Hematopoietic multipotent progenitor cell treated with erythropoietin and hydrocortisone succinate and interleukin-3 and kit ligand, for 8 days (in vitro differentiated cells): ENCODE measurements at places on chromosomes 7 and 10.

DNA sequence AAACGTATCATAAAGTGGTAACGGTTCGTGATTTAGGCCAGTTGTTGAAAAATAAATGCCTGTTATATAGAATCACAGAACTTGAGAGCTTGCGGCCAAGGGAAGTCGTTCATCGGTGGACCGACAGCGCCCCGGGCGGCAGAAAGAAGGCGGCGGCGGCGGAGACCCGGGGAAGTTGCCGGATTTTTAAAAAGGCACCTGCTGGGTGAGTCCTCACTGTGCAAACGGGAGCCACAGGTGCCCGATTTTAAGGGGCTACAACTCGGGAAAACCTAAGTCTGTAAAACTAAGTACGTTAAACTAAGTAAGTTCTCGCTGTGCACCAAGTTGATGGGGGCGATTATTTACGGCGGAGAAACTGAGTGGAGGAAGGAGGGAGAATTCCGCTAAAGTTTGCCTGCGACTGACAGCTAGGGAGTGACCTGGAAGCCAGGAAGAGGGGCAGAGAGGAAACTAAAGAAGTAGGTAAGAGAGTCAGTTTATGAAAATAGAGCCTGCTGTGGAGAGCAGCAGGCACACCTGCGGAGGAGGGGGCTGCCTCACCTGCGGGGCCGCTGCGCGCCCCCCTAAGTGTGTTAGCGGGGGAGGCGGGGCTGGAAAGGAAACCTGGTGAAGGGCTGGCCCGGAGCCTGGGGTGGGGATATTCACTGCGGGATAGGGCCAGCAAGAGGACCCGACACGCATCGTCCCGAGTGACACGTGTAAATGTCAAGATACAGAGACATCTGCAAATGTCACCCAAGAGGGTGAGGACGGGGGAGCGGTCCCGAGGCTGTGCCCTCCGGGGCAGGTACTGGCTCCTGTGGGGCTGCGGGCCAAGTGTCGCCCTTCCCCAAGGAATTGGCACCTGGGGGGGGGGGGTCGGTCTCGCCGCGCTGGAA is 996 bp downstream of the ADAM12 start:
- DNase-seq, result peak; percentile 9

DNA sequence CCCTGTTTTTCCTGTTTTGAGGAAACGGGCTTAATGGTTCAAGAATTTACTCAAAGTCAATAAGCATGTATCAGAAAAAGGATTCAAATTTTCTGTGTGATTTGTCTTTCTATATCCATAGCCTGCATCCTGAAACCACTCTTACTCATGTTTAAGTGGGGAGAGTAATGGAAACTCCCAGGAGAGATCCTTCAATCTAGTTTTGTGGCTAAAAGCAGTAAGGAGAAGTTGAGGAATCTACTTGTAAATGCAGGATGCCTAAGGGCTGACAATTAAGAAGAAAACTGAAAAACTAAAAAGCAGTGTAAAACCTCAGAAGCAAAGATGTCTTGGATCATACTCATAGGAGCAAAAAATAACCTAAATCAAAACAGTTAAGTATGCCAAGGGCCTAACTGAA is 68.1 kb upstream of the GRID1 start:
- DNase-seq, result no peak

DNA sequence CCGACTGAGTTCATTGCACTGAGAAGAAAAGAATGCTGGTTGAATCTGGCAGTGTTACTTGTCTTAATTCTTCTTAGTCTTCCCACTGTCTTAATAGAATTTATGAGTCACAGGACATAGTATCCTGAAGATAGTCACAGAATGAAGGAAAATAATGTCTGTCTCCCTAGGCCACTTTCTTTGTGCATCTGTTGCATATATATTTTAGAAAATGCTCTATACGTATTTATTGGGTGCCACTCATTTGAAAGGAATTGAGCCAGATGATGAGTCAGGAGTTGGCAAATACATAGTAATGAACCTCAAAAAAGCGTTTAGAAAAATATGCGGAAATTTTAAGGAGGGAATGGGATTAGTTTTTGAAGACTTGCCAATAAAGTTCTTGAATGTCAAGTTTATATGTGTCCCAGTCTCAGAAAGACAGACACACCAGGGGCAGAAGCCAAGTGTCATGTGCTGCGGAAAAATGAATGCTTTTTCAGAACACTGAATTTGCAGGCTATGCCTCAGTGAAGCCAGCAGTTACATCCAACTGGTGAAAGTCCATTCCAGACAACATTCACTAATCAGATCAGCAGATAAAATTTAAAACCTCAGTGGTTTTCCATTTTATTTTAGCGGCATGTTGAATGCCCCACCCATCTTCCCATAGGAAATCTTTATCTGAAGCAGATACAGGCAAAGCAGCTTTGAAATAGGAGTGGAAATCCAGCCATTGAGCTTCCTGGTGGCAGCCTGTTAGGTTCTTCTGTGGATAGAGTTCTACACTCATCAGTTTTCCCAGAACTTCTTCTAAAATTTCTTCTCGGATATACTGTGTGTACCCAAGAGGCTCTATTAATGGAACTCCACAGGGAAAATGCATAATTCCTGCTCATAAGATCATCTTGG is 308.4 kb downstream of the BICC1 start:
- DNase-seq, result no peak

- no peak for DNase-seq
Observed at GRCh38 chr10:47056247-47056510, 145.0 kb downstream of the PTPN20 start.

DNA sequence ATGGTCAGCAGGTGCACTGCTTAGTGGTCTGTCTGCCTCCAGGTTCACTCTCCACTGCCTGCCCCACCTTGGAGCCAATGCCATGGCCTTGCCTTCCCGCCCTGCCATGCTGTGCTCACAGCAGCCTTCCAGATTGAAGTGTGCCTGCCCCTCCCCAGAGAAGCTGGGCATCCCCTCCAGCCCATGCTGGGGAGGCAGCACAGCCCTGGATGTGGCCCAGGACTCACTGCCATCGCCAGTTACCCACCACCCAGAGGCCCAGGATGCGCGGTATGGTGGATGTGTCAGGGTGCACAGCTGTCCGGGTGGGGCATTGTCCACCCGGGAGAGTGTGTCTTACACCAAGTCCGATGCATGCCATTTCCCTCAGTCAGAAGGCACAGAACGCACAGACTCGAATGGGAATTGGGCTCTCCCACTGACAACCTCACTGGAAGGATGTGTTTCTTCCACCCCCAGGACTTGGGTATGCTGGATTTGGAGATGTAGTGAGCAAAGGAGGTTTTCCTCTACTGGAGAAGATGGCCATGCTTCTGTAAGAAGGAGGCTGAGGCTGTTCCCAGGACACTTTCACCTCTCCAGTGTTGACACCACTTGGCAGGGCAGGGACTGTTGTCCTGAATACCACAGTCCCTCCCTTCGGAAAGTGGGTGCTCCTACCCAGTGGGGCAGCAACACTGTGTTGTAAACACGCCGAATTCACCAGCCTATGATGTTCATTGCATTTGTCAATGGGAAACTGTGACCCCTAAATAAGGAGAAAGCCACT is 122.0 kb downstream of the ADARB2 start:
- DNase-seq, result no peak

DNA sequence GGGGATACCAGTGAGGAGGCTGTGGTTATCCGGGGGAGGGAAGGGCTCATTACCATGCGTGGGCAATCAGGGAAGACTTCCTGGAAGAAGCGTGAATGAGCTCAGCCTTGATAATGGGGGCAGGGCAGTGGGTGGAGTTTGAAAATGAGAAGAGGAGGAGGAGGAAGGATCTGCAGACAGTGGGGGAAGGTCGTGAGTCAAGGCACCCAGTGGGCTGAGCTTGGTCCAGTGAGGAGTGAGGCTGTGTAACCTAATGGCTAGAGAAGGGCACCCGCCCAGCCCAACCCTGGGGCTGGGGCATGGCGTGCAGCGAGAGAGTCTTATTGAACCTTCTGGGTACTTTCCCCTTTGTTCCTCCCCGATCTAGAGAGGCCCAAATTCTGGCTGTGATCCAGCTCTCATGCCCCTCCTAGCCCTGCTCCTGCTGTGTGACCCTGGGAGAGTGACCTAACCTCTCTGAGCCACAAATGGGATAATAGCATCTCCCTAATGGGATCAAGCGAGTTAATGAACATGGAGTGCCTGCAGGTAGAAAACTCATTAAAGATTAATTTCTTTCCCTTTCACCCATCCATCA is 31.5 kb downstream of the CLIP2 start:
- peak; percentile 41 for DNase-seq

- DNase-seq, result no peak
Observed at GRCh38 chr10:110618230-110618610, 25.9 kb upstream of the RBM20 start.

- no peak for DNase-seq
Observed at GRCh38 chr10:51786016-51786683, 86.8 kb upstream of the CSTF2T start.

DNA sequence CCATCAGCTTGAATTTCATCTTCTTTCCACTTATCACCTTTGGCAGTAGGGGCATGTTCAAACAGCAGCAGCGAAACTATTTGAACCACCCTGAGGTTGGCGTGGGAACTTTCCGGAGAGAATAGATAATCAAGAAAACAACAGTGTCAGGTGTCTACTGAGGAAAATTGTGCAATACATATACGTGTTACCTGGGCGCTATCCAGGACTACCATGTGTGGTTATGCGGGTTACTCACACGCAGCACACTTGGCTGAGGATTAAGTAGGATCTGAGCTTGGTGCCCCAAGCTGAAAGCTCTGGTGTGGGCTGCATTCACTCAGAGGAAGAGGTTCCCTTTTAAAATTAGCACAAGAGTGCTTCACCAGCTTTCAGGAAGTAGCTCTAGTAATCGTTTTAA is 8.8 kb upstream of the ABI1 start:
- DNase-seq, result no peak

- DNase-seq, result no peak
Observed at GRCh38 chr10:43427166-43427825, 9.6 kb upstream of the ZNF487 start.

DNA sequence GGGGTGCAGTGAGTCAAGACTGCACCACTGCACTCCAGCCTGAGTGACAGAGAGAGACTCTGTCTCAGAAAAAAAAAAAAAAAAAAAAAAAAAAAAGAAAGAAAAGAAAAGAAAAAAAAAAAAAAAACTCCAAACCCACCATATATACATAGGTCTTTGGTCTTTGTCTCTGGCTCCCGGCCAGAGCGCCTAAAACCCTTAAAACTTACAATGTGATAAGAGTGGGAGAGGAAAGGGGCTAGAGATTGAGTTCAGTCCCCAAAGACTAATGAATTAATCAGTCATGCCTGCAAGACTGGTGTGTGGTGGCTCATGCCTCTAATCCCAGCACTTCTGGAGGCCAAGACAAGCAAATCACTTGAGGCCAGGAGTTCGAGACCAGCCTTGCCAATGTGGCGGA is 6.8 kb upstream of the NFE2L3 start:
- DNase-seq, result peak; percentile 36

DNA sequence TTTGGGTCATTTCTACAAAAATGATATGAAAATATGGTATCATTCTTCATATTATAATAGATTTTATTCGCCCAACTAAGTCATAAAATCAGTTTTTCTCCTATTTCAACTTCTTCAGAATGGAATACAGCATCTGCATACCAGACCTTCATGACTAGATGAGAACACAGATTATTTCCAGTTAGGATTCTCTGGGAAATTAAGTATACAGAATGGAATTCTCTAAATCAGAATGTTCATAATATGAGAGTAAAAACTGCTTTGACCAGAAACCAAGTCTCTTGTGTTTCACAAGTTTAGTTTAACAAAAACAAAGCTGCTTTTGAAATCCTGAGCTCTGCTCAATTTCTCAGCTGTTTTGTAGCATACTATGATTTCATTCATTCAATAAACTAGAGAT is 160.3 kb upstream of the SEMA3A start:
- no peak for DNase-seq

DNA sequence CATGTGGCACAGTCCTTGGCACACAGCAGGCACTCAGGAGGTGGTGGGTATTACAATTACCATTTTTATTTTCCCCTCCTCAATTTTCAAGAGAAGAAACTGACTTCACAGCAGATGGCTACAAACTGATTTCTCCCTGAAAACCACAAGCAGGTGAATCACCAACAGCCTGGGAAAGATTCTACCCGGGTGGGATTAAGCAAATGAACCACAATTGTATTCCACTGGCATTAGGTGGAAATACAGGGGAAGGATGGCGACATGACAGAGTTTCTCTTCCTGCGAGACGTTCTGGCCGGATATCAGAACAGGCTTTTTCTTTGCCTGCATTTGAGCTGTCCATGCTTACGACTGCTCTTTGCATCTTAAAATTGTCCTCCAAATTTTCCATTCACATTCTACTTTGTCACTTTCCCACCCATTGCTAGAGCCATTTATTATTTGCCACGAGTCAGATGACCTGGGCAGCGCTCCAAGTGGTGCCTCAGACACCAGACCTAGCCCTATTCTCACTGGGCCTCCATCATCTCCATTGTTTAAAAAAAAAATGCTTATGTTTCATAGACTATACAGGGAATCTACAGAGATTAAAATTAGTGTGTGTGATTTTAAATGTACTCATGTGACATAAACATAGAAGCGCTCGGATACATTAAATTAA is 4.6 kb downstream of the DENND11 start:
- DNase-seq, result peak; percentile 16

DNA sequence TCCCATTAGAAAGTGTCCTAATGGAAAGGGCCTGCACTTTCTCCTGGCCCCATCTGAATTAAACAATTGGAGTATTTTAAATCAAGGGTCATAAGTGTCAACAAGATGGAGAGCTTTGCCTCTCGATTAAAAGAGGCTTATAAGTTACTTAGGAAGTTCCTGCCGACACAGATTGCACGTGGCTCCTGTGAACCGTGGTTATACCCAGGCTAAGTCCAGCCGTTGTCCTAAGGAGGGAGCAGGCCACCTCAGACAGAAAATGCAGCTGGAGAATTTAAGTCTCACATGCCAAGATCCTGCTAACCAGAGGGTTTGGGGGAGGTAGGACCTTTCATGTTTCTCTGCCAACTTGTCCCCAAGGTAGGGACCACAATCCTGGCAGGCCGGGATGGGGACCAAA is 626.5 kb upstream of the GALNT17 start:
- DNase-seq, result no peak

GRCh38 chr7:150524018-150524417 is 9.3 kb downstream of the GIMAP7 start:
- DNase-seq, result no peak

DNA sequence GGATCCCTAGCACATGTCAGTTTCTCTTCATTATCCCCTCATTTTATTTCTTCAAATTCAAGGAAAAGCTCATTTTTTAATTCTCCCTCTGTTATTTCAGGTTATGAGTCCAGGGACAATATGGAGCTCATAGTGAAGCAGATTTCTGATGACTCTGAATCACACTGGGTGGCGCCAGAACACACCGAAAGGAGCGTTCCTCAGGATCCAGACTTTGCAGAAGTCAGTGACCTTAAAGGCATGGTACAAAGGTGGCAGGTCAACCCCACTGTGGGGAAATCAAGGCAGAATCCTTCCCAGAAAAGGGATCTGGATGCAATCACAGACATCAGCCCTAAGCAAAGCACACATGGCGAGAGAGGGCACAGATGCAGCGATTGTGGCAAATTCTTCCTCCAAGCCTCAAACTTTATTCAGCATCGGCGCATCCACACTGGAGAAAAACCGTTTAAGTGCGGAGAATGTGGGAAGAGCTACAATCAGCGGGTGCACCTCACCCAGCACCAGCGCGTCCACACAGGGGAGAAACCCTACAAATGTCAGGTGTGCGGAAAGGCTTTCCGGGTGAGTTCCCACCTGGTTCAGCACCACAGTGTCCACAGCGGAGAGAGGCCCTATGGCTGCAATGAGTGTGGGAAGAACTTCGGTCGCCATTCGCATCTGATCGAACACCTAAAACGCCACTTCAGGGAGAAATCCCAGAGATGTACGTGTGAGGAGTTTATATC is 21.4 kb downstream of the ZKSCAN5 start:
- peak; percentile 46 for DNase-seq
